Stimulated activated CD8-positive, alpha-beta memory T cell treated with anti-CD3 and anti-CD28 coated beads, Interleukin-15, amount 100 ng/mL, for 48 hours (primary cell): ENCODE measurements at places on chromosomes 16 and 17.

DNA sequence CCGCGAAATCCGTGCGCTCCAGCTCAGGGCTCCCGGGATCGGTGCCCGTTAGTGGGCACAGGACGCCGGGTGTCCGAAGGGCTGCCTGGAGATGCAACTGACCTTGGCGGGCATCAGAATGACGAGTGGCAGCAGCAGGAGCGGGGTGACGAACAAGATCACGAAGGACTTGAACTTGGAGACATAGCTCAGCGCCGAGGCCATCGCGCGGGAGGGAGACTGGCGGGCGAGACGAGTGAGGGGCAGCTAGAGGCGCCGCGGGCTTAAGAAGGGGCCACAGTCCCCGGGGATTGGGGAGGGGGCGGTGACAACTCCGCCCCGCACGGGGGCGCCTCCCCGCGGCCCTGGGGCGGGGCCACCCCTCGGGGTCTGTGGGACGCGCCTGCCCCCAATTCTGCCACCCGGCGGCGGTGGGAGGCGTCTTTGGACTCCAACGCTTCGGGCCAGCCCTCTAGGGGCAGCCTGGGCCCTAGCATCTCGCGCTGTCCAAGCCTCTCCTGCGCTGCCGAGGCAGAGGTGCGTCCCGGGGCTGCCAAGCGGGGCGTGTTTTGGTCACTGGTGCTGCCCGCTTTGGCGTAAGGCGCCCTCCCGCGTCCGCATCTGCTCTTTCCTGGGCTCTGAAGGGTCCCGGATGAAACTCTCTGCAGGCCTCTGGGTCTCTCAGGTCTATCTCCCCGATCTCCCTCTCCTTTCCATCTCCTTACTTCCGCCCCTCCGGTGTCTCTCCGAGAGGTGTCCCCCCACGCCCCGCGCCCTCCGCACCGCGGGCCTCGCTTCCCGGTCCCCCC lies at the start of gene SLC13A5:
TSS of gene SLC13A5 (minus strand) at position 240 of the 788 bp plus-strand sequence. CDS start at position 204, 36 bp downstream.
- no peak for DNase-seq

DNA sequence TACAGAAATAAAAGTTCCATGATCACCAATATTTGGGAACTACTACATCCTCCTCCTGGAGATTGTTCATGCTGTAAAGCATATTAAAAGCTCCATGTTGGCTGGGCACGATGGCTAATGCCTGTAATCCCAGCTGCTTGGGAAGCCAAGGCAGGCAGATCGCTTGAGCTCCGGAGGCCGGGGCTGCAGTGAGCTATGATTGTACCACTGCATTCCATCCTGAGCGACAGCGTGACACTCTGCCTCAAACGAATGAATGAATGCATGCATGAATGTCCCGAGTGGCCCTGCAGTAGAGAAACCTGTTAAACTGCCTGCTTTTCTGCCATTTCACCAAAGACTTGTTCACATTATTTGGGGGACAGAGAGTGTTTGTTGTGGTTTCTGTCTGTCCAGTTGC lies 15.0 kb downstream of the CNEP1R1 start:
- DNase-seq = no peak

- DNase-seq = no peak
Measured at GRCh38 chr17:49548506-49549310, 27.0 kb upstream of the NXPH3 start.

DNA sequence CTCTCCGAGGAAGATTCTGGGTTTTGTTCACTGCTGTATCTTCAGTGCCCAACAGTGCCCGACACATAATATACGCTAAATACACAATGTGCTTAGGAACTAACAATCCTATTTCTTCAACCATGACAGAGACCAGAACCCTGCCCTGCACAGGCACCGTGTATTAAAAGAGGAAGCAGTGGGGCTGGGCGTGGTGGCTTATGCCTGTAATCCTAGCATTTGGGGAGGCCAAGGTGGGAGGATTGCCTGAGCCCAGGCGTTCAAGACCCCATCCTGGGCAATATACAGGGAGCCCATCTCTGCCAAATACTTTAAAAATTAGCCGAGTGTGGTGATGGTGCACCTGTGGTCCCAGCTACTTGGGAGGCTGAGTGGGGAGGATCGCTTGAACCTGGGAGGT lies 19.3 kb downstream of the ARL2BP start:
- DNase-seq = no peak

DNA sequence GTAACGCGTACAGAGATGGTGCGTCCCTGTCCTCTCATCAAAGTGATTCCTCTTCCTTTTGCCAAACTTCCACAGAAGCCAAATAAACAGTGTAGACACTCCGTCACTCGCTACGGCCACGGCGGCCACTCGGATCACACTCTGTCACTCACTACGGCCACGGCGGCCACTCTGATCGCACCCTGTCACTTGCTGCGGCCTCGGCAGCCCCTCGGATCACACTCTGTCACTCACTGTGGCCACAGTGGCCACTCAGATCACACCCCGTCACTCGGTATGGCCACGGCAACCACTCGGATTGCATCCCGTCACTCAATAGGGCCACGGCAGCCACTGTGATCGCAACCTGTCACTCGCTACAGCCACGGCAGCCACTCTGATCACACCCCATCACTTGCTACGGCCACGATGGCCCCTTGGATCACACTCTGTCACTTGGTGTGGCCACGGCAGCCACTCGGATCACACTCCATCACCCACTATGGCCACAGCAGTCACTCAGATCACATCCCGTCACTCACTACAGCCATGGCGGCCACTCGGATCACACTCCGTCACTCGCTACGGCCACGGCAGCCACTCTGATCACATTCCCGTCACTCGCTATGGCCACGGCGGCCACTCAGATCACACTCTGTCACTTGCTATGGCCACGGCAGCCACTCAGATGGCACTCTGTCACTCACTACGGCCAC lies 170.8 kb downstream of the BANP start:
- DNase-seq = no peak

DNA sequence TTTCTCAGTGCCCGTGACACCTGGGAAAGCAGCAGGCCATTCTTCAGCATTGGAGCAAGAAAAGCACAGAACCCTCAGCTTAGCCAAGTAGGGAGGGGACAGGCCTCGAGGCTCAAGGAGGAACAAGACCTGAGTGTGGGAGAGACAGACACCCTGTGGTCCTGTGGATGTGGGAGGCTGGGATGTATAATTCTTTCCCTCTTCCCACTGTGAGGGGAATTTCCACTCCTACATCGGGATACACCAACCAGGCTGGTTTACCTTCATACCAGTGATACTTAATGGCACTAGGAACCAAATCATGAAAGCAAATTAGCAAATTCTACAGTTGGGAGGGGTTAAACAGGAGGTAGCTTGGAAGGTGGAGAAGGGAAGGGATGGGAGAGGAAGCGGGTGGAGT lies 41.7 kb downstream of the LYRM1 start:
- DNase-seq = no peak
